ENCODE measurements at places on chromosomes 6 and 20.
A peak's percentile ranks its signal among the peaks of the same experiment; 100 is the strongest.

DNA sequence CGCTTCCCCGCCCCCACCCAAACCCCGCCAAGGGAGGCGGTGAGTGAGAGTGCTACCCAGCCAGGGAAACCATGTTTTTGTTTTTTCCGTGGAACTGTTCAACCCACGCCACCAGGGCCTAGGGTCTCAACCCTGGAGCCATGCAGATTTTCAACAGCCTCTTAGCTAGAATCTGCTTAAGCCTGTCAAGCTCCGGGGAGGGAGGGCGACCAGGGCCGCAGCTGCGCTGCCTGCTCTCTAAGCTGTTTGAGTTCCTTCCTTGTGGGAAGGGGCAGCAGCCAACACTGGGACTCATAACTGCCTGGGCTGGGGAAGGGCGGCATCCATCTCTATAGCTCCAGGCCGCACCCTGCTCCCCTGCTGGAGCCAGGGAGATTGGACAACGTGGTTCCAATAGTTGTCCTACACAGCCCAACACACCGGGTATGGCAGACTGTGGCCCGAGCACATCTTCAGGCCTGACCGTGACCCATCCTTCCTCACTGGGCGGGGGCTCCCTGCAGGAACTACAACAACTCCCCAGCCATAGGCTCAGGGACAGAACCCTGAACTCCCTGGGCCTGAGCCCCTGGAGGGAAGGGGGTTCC, 1065.7 kb upstream of the MANEA start:
- DNase-seq = no peak

GRCh38 chr6:169669889-169670288, 31.9 kb downstream of the WDR27 start:
- no peak for DNase-seq

GRCh38 chr6:142378138-142378875, 76.5 kb downstream of the ADGRG6 start:
- DNase-seq = peak; percentile 95

- DNase-seq = peak; percentile 68
Measured at GRCh38 chr6:72631480-72631879, 9.6 kb downstream of the KCNQ5 start.

DNA sequence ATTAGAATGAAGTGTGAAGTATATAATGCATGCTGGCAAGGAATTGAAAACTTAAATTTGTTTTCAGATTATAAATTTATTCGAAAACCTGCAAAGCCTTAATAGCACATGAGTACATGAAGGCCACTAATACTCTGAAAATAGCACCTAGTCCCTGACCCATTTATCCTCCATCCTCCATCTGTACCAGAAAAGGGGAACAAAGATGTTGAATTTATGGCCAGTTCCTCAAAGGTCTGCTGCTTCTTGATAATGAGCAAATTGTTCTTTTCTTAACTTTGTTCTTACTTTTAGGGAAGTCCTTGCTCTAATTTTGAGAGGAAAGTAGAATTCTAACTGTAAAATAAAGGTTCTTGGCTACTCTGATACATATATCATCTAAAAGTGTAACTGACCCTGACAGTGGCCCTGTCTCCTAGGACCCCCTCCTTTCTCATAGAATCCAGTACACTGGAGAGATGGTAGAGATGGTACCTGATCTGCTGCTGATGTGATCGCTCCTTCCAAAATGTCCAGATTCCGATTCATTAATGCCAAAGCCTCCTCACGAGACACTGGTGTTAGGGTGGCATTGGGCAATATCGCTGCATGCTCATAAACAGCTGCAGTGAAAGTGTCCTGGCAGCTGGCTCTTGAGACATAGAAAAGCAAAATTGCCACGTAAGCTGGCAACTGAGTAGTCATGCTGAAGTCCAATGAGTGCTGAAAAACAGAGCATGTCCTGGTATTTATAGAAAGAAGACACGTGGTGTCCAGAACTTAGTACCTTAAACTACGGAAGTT, at the start of gene VNN1:
VNN1 (minus strand) TSS at position 704 of the 783 bp plus-strand sequence; CDS start at position 684, 20 bp downstream.
- no peak for DNase-seq

DNA sequence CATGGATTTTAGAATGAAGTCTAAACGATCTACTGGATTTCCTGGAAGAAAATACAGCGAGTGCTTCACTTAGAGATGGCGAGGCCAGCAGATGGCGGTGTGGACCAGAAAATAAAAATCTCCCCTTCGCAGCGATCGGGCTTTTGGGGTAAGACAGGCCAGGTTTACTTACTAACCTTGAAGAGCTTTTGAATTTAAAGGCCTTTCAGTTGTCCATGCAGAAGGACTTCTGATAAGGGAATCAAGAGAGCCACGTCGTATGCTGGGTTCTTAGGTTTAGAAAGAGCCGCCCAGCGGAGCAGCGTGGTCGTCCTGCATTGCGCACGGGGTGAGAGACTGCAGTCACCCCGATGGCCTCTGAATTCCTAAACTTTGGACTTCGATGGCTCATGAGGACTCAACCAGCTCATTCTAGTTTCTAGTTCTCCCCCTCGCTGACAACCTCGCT, 125.2 kb upstream of the RALGAPA2 start:
- peak; percentile 32 for DNase-seq

DNA sequence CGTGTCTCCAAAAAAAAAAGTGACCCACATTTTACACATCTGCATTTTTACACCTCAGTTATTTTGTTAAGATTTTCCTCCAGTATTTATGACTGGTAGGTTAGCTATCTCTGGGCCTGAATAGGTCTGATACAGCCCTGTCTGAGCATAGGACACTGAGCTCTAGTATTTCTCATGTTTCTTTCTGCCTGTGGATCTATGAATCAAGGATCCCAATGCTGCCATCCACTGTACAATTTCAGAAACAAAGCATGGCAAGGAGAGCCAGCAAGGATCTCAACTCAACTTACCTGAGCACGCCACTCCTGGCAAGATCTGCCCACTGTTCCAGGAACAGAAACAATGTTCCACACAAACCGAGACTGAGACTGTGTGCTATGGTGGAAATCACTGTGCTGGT, 36.4 kb upstream of the ENPP5 start:
- no peak for DNase-seq

DNA sequence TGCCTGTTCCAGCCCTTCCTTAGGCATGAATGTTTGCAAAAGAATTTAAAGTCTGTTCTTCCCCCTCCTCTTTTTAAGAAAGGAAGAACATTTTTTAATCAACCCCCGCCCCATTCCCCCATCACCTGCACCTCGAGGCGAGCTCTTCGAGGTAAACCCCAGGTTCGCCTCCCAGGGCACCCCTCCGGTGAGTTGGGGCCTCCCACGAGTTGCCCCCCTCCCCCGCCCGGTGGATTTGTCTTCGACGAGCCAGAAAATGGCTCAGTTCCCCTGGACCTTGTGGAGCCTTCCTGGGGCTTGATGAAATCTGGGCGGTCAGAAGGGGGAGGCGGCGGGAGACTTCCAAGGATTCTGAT, 256 bp upstream of the OVOL2 start:
- no peak for DNase-seq

GRCh38 chr20:20505554-20505953, 137.7 kb downstream of the INSM1 start:
- DNase-seq = no peak

GRCh38 chr6:5922230-5922629, 84.5 kb downstream of the NRN1 start:
- DNase-seq = no peak

DNA sequence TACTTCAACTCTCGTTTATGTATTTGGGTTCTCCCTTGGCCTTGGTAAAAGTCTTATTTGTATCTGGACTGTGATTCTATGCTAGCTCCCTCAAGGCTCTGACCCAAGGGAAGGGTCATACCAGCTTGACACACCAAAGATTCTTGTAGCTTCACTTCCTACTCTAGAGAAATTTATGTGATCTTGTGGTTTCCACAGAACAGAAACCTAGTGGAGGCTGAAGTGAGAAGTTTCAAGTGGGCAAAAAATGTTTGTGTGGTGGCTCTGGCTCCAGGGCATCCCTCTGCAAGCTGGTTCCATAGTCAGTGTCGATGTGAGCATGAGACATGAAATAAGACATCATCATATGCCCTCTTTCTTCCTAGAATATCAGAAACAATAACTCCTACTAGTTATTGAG, 48.1 kb upstream of the TNFRSF21 start:
- DNase-seq = no peak

- DNase-seq = no peak
Measured at GRCh38 chr6:18676548-18676947, 289.4 kb downstream of the RNF144B start.

DNA sequence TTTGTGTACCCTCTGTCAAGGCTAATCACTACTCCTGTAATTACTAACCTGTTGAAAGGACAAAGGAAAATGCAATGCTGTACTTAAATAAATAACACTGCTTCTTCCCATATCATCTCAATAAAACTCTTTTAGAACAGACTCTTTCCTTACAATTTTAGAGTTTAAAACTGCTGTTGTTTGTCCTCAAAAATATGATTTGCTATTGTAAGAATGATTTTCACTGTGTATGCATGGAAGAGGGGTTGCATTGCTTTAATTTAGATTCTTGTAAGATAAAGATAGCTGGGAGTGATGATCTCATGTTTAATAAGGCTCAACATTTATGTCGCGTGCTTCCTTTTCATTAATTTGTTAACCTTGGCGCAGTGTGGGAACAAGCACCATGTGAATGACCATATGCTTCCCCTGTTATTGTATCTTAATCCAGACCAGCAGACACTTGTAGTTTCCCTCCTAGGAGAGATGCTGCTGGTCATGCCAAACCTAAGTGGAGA, 89.8 kb upstream of the ATXN1 start:
- DNase-seq = peak; percentile 29

GRCh38 chr6:24228123-24228522, 102.1 kb downstream of the NRSN1 start:
- DNase-seq = no peak

GRCh38 chr6:101818051-101818450, 424.5 kb downstream of the GRIK2 start:
- DNase-seq = no peak

- no peak for DNase-seq
Measured at GRCh38 chr6:148487461-148487860, 144.8 kb downstream of the SASH1 start.

DNA sequence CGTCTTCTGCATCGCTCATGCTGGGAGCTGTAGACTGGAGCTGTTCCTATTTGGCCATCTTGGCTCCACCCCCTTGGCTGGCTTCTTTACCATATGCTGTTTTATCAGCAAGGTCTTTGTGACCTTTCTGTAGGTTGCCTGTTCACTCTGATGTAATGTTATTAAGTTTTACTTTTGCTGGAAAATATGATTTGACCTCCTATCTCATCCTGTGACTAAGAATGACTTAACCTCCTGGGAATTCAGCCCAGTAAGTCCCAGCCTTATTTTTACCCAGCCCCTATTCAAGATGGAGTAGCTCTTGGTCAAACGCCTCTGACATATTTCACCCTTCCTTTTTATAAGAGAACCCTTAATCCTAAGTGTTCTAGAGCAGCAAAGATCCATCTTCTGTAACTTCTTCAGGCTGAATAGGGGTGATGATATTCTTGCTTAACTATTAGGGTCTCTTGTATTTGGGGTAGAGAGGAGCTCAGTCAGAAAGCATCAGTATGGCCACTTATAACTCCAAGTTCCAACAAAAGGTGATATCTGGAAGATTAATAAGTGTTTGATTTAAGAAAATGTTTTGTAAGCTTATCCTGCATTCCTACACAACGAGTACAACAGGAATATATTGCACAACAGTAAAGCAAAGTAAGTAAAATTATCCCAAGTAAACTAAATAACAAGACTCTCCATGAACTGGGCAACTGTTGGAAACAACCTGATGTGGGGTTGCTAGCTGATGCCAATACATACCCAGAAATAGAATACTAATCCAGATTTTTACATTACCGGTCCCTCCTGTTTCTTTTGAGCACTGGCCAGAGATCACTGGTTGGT, 23.1 kb upstream of the HMGN3 start:
- peak; percentile 10 for DNase-seq

- peak; percentile 18 for DNase-seq
Measured at GRCh38 chr20:58407201-58407873, 18.3 kb downstream of the VAPB start.

DNA sequence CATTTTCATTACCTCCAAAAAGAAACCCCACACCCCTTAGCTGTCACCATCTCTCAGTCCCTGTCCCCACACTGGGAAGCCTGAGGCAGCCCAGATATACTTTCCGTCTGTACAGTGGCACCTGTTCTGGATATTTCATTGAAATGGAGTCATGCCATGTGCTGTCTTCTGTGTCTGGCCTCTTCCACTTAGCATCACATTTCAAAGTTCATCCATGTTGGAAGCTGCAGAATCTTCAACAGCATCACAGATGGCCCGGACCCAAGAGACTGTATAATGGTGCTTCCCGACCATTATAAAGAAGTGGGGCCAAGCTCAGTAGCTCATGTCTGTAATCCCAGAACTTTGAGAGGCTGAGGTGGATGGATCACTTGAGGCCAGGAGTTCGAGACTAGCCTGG, 58.4 kb downstream of the DLGAP4 start:
- DNase-seq = no peak

- no peak for DNase-seq
Measured at GRCh38 chr6:75268121-75268987, 16.2 kb downstream of the TMEM30A start.

- no peak for DNase-seq
Measured at GRCh38 chr6:168206661-168207274, 112.8 kb downstream of the DACT2 start.

DNA sequence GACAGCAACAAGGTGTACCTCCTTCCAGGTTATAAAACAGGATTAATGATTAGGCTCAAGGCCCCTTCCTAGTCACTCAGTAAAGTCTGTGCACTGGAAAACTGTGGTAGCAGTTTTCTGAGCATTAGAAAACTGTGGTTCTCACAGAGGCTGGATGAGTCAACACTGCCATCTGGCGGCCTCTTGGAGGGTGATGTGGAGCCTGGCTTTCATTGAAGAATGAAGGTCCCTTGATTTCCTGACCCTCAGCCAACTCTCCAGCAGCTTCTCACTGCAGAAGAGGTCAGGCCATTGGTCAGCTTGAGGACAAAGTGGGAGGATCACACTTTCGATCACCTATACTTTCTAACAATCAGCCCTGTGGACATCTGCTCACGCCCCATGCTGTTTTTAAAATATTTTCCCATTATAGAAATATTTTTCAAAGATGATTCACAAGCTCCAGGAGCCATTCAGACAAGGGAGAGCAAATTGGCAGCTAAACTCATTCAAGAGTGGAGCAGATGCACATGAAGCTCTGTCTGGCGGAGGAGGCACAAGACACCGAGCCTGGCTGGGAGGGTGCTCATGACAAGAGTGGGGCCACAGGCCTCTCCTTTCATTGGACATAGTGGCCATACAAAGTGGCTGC, 23.2 kb downstream of the PSMB1 start:
- DNase-seq = peak; percentile 75

- no peak for DNase-seq
Measured at GRCh38 chr20:64113444-64113775, 6.0 kb upstream of the NPBWR2 start.

GRCh38 chr6:2915150-2915549, 12.0 kb upstream of the SERPINB9 start:
- DNase-seq = no peak

DNA sequence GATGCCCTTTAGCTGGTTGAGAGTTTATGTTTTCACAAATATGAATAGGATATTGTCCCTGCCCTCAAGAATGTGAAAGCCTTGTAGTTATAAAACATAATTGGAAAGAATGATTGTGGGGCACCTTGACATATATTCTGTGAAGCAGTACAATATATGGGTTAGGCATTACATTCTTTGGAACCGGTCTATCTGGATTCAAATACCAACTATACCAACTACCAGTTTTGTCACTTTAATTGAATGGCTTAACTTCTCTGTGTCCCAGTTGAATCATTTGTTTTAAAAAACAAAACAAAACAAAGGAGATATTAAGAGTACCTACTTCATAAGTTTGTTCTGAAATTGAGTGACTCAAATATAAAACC, 146.5 kb downstream of the TBC1D32 start:
- DNase-seq = no peak

- DNase-seq = no peak
Measured at GRCh38 chr6:130524552-130524951, 158.7 kb downstream of the TMEM200A start.
